Nephron progenitor cell (in vitro differentiated cells): ENCODE measurements at places on chromosomes 7 and 10.
A peak's percentile ranks its signal among the peaks of the same experiment; 100 is the strongest.

DNA sequence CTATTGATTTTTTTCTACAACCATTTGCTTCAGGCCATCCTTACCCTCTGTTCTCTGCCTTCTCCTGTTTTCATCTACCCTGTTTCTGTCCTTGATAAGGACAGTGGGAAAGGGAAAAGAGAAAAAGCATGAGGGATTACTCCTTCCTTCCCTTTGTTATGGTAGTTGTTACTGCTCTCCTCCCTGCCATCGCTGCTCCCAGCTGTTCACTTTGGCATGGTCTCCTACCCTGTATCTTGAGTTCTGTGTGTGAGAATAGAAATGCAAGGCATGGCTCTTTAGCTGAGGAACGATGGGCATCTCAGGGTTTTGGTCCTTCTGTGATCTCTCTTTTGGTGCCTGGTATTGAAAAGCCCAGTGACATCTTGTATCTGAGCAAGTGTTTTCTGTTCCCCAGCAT is 6.4 kb downstream of the CCSER2 start:
- H3K27ac ChIP-seq, result peak overlapping the region; percentile 77
- H3K4me3 ChIP-seq, result no peak overlapping the region
- H3K4me1 ChIP-seq, result peaks cover 27% of the 10 kb centered on the region
- no peak for DNase-seq

GRCh38 chr7:124688991-124689390 is 76.6 kb downstream of the GPR37 start:
- no peak overlapping the region for H3K27ac ChIP-seq
- no peak overlapping the region for H3K4me3 ChIP-seq
- no peak for DNase-seq
- H3K4me1 ChIP-seq, result no peaks in the 10 kb centered on the region
- H3K27me3 ChIP-seq, result peaks cover 4% of the 10 kb centered on the region
- H3K36me3 ChIP-seq, result no peaks in the 10 kb centered on the region

DNA sequence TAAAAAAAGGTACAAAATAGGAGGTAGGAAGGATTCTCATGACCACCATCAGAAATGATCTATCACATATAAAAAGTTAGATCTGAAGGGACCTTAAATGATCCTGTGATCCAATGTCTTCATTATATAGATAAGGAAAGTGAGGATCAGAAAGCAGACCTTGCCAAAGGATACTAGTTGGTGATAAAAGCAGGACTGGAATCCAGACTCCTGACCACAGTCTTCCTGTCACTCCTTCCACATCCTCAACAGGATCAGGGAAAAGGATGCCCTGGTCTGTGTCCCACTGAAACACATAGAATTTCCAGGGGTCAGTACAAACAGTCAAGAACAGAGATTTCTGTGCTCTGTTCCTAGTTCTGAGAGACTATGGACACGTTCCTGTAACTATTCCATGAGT is 97.2 kb downstream of the SPAG6 start:
- peaks cover 47% of the 10 kb centered on the region for H3K4me1 ChIP-seq
- H3K27ac ChIP-seq, result no peak overlapping the region
- no peak overlapping the region for H3K4me3 ChIP-seq
- H3K27me3 ChIP-seq, result no peaks in the 10 kb centered on the region
- H3K36me3 ChIP-seq, result no peaks in the 10 kb centered on the region
- no peak for DNase-seq

GRCh38 chr10:81820418-81820817 is 54.6 kb upstream of the NRG3 start:
- no peaks in the 10 kb centered on the region for H3K36me3 ChIP-seq
- no peak for DNase-seq
- no peaks in the 10 kb centered on the region for H3K4me1 ChIP-seq
- no peak overlapping the region for H3K27ac ChIP-seq

DNA sequence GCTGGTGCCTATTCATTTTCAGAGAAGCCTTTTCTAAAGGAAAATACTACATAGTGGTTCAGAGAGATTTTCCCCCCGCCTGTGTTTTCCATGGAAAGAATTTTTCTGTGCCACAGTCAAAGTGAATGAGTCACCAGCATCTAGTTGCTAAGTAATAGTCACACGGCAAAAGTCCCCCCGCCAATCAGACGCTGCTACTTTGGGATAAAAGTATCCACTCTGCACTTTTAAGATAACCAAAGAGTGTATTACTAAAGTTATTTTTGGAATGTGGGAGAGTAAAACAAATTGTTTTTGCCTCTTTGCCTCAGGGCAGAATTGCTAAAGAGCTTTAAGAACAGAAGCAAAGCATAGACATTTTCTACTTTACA is 23.5 kb downstream of the ABLIM1 start:
- no peak overlapping the region for H3K27ac ChIP-seq
- DNase-seq, result no peak
- H3K27me3 ChIP-seq, result peaks cover 51% of the 10 kb centered on the region
- peaks cover 32% of the 10 kb centered on the region for H3K4me1 ChIP-seq
- no peak overlapping the region for H3K4me3 ChIP-seq
- no peaks in the 10 kb centered on the region for H3K36me3 ChIP-seq

GRCh38 chr7:91843831-91844230 is 36.7 kb downstream of the MTERF1 start:
- peaks cover under 1% of the 10 kb centered on the region for H3K27me3 ChIP-seq
- no peak overlapping the region for H3K4me3 ChIP-seq
- H3K36me3 ChIP-seq, result peaks cover 27% of the 10 kb centered on the region
- H3K27ac ChIP-seq, result no peak overlapping the region
- DNase-seq, result no peak
- no peaks in the 10 kb centered on the region for H3K4me1 ChIP-seq

- H3K4me1 ChIP-seq, result no peaks in the 10 kb centered on the region
- peaks cover 57% of the 10 kb centered on the region for H3K36me3 ChIP-seq
- H3K27ac ChIP-seq, result no peak overlapping the region
Observed at GRCh38 chr7:117759950-117760640, 113.1 kb downstream of the CTTNBP2 start.

GRCh38 chr7:2670720-2671391 is 17.1 kb upstream of the AMZ1 start:
- H3K36me3 ChIP-seq, result no peaks in the 10 kb centered on the region
- peak; percentile 76 for DNase-seq
- H3K27me3 ChIP-seq, result peaks cover 25% of the 10 kb centered on the region
- H3K27ac ChIP-seq, result no peak overlapping the region

DNA sequence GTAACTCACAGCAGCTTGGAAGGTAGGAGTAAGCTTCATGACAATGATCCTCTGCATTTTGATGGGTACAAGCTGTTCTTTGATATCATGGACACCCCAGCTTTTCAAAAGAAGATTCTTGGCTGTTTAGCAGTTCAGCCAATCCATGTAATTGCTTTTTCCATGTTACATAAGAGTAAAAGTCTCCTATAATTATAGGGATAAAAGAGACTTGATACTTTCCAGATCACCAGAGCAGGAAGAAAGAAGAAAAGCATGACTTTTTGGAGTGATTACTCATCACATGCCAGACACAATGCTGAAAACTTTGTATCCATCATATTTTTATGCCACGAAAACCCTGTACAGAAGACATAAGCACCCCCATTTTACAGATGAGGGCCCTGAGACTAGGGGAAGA is 1049.7 kb downstream of the NRG3 start:
- H3K27me3 ChIP-seq, result peaks cover under 1% of the 10 kb centered on the region
- H3K36me3 ChIP-seq, result no peaks in the 10 kb centered on the region
- no peak for DNase-seq
- H3K27ac ChIP-seq, result no peak overlapping the region
- H3K4me1 ChIP-seq, result no peaks in the 10 kb centered on the region
- no peak overlapping the region for H3K4me3 ChIP-seq

- no peaks in the 10 kb centered on the region for H3K36me3 ChIP-seq
- H3K27ac ChIP-seq, result no peak overlapping the region
- peaks cover 12% of the 10 kb centered on the region for H3K4me1 ChIP-seq
Observed at GRCh38 chr10:25175527-25176420, 973 bp downstream of the GPR158 start.

DNA sequence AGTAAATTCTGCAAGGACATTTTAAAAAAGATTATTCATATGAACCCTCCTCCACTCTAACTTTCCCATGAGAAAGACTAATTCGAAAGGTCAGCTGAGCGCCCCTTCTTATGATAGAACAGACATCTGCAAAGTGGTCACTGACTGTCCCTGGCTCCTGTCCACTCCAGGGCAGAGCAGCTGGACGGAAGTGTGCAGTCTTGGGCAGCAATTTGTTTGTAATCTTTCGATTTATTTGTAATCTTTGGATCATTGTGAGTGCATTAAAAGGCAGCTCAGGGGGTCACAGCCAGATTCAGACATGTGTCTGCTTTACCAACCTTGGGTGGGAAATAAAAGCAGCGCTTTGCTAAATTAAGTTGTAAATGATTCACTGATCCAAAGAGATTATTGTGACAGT is 158.8 kb upstream of the ADARB2 start:
- H3K27me3 ChIP-seq, result no peaks in the 10 kb centered on the region
- H3K36me3 ChIP-seq, result no peaks in the 10 kb centered on the region
- no peak overlapping the region for H3K4me3 ChIP-seq
- H3K4me1 ChIP-seq, result no peaks in the 10 kb centered on the region
- no peak overlapping the region for H3K27ac ChIP-seq

DNA sequence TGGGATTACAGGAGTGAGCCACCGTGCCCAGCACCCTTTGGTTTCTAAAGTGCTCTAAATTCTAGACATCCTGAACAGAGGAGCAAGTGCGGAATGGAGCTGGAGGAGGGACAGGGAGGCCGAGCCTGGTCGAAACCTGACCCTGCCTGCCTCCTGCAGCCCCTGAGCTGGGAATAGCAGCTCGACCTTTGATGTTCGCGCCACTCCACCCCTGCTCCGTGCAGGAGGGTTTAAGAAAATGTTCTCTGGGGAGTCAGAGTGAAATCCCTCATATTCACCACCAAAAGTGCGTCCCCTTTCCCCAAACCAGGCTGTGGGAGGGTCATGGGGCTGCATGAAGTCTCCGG is 1.8 kb downstream of the PGAM2 start:
- H3K4me1 ChIP-seq, result peaks cover 53% of the 10 kb centered on the region
- peak; percentile 43 for DNase-seq
- peak overlapping the region; percentile 40 for H3K4me3 ChIP-seq

- peaks cover 17% of the 10 kb centered on the region for H3K27me3 ChIP-seq
- DNase-seq, result peak; percentile 26
- H3K4me1 ChIP-seq, result peaks cover 24% of the 10 kb centered on the region
- peak overlapping the region; percentile 93 for H3K4me3 ChIP-seq
- peak overlapping the region; percentile 75 for H3K27ac ChIP-seq
- H3K36me3 ChIP-seq, result peaks cover under 1% of the 10 kb centered on the region
Observed at GRCh38 chr10:73413108-73413527, 740 bp downstream of the ANXA7 start.

- H3K4me3 ChIP-seq, result no peak overlapping the region
- no peaks in the 10 kb centered on the region for H3K27me3 ChIP-seq
- H3K4me1 ChIP-seq, result peaks cover 27% of the 10 kb centered on the region
- H3K27ac ChIP-seq, result peak overlapping the region; percentile 91
- peaks cover 24% of the 10 kb centered on the region for H3K36me3 ChIP-seq
Observed at GRCh38 chr10:62019685-62020359, 118.3 kb downstream of the ARID5B start.
